ENCODE measurements at places on chromosomes 1 and 21. TPM values are rescaled to one million over a fixed set of nuclear protein-coding genes. Genes with fewer than 3 reads are reported as not detected.

- peak; percentile 48 for DNase-seq
These were observed 1.7 kb downstream of the TOR1AIP1 start for GRCh38 chr1:179883745-179884138.

- DNase-seq: no peak
These were observed 93.5 kb downstream of the KIF26B start for GRCh38 chr1:245248231-245248731.

Gene MCOLN2
- 3.1 TPM for total RNA-seq

GRCh38 chr1:183048087-183049085, 25.2 kb downstream of the LAMC1 start:
- no peak for DNase-seq

Gene CR1L
- 0.44 TPM for total RNA-seq

DNA sequence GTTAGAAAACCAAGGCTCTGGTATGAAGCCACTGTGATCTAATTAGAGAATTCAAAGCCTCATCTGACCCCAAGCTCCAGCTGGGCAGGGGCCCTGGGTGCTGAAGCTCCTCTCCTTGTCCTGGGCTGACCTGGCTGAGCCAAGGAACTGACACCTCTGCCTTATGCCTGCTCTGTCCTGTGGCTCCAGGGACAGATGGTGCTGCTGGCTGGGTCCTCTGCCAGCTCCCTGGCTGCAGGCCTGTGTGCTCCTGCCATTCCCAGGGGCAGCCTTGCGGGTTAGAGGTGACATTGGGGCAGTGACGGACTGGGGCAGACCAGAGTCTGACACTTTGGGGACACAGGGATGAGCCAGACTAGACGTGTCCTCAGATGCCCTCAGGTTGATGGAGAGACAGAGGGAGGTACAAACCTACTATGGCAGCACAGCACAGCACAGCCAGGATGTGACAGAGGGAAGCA, 11.8 kb downstream of the ACOT11 start:
- DNase-seq: no peak

Gene CFHR5
- not detected for total RNA-seq

GRCh38 chr1:44405798-44406736, 1.0 kb downstream of the RNF220 start:
- DNase-seq: peak; percentile 39

DNA sequence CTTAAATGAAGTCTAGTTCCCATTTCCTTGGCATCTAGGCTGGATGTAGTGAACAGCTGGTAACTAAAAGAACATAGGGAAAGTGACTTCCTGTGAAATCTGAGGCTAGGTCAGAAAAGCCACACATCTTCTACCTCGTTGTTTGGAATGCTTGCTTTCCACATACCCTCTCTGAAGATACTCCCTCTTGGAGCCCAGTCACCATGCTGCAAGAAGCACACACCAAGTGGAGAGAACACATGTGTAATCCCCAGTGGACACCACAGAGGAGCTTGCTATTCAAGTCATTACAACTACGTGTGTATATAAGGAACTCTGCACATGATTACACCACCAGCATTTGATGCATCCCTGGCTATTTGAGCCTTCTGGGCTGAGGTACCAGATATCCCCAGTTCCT, 125.9 kb downstream of the RGS21 start:
- DNase-seq: no peak

Data from kidney (tissue), 22 donors.